ENCODE measurements at places on chromosomes 3 and 15.
A peak's percentile ranks its signal among the peaks of the same experiment; 100 is the strongest.

DNA sequence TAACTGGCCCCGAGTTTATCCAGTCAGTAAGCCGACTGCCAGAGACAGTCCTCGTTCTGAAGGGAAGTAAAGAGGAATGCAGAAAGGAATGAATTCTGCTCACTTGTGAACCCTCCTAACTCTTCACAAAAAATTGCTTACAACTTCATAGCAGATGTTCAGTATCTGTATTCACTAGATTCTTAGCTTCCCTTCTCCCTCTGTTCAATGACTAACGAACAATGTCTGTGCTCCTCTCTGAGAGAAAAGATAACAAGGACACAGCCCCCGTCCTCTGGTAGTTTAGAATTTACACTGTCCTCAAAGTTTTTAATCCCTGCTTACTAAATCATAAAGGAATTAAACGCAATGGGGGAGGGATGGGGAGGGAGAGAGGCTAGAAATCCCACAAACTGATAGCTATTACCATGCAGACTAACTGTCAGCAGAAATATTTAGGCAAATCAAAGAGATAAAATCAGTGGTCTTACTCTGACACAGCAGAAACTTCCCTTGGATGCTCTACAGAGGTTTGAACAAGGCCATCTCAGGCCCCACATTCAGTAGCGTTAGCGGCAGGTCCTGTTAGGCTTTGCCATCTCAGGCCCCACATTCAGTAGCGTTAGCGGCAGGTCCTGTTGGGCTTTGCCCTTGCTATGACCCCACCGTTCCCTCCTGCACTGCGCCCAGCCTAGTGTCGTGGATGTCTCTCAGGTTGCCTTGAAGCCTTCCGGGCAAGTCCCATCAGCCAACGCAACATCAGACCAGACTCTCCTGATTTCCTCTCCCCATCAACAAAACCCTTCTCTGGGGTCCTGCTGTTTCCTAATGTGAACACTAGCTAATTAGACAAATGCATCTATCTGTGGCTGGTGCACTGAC, 23.4 kb downstream of the NRROS start:
- no peak for DNase-seq

DNA sequence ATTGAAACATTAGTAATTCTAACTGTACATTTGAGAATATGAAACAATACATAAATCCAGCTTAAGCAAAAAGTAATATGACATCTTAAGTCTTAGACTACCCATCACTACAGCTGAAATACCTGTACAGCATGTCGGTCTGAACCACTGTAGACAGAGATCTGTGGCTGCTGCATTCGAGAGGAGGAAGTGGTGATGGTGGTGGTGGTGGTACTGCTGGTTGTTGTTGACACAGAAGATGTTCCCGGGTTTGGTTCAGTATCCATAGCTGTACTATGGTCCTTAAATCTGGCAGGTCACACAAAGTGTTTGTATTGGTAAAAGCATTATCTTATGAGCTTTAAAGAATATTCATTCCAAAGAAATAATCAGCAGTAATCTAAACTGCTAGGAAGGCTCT, 2.9 kb downstream of the PHC3 start:
- no peak for DNase-seq

DNA sequence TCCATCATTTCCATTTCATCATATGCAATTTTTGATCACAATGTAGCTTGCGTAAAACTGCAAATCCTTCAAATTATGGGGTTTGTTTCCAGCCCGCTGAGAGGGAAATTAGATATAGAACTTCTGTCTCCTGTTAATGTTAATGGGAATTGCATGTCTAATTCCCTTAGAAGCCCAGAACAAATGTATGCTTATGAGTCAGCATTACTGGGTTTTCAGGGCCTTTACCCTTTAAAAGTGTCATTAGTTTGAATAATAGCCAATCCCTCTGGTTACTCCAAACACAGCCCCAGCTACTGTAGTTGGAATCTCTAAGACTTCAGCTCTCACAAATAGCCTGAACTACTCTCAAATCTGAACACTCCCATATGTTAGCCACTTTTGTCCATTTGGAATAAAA, 439.4 kb downstream of the C3orf38 start:
- no peak for DNase-seq

DNA sequence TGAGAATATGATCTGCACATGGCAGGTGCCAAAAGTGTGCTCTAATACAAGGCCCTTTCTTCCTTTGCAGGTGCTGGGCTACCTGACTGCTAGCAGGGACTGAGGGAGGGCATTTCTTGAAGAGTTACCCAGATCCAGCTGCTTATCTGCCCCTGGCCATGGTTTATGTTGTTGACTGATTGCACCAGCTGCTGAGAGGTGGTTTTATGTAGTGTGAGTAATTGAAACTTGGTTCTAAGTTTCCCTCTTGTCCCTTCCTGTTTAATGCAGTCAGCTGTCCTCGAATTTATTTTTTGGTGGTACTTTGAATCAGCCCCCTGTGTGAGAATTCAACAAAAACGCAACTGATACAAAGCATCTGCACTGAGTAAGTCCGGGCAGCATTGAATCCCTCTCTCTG, 288.3 kb upstream of the C2CD4B start:
- DNase-seq = no peak

GRCh38 chr3:139430493-139430892, 41.0 kb upstream of the COPB2 start:
- DNase-seq = no peak

DNA sequence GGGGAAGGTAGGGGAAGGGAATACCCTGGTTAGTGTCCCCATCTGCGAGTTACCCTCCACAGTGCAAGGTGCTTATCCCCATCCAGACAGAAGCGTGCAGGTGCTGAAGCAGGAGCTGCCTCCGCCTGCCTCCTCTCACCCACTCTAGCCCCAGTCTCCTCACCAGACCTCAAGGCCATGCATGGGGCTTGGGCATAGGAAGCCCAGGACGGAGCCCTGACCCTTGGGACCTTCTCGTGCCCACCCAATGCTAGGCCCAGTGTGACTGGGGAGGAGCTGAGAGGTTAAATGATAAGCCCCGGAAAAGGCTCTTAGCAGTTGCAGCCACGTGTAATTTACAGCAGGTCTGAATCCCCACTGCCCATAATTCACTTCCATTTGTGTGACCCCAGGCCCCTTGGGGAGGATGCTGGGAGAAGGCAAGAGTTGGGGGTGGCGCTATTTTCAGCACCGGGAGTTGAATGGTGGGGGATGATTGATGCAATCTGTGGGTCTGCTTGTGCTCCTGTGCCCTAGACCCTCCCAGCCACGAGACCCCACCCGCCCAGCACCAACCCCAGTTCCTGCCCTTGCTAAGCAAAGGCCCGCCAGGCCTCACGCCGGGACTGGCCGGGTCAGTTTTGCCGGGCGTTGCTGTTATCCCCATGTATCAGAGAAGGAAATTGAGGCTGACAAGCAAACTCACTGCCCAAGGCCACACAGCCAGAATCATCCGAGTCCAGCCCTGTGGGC, 14.5 kb upstream of the PLXND1 start:
- no peak for DNase-seq

- DNase-seq = no peak
Observed at GRCh38 chr3:115758076-115758763, 134.9 kb downstream of the GAP43 start.

GRCh38 chr15:41734079-41734478, 40.2 kb upstream of the MAPKBP1 start:
- no peak for DNase-seq

DNA sequence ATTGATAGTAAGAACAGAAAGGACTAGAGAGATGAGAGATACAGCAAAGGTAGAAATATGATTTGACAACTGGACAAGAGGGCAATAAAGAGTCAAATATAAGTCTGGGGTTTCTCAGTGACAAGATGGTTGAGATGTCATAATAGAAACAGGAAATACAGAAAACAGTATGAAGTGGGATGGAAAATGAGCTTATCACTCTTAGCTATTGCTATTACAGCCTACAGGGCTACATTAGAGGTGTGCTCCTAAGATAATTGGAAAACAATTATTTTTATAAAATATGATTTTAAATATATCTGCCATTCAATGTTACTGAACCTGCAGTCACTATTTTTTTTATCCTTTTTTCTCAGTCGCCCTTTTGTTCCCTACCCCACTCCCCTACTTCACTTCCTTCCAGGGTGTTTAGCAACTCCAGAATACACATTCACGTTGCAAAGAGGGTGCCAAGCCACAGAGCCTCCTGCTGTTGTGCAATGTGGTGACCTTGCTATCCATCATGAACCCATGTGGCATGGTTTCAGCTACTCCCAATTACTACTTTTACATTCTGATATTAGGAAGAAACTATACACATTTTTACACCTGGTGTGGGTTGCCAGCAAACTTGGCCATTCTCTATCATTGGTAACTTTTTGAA, 6.0 kb downstream of the NRG4 start:
- DNase-seq = peak; percentile 50

DNA sequence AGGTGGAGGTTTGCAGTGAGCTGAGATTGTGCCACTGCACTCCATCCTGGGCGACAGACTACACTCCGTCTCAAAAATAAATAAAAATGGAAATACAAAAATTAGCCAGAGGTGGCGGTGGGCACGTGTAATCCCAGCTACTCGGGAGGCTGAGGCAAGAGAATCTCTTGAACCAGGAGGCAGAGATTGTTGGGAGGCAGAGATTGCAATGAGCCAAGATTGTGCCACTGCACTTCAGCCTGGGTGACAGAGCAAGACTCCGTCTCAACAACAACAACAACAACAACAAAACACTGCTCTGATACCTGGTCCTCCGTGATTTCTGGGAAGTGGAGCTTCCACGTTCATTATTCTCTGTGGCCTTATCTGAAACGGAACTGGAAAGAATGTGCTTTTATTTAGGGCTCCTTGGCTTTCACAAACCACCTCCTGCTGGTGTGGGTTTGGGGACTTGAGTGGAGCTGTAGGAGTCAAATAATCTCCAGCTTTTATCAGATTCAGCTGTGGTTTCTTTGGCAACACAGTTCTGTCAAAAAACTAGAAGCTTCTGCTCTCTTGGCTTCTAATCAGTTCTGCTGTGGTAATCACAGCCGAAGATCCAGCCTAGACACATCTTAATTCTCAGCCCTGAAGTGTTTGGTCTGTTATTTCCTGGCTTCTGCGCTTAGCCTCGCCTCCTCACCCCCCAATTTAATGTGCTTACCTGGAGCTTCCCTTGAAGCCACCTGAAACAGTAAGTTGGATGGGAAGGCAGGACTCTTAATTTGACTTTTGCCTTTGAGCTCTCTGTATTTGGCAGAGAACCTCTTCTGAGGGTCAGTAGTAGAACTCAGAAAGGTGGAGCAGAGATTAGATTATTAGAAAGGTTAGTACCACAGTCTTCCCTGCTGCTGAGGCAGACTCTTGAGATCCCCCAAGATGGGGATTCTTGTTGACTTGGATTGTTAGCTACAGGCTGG, 21.4 kb downstream of the IRAK2 start:
- DNase-seq = no peak

DNA sequence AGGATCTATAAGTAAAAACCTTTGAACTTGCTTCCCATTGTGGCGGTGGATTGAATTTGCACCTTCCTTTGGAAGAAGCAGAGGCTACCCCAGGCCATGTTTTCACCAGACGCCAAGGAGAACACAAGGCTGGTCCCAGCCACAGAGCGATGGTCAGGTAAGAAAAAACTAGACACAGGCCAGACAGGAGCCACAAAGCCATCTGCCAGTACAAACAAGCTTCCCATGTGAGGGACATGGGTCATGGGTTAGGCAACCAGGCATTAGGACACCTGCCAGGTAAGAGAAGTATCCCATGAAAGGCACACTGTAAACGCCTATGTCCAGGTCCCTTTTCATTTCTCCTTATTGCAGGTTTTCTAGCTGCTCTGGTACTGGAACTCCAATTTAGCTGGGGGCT, 190.2 kb downstream of the KLF13 start:
- no peak for DNase-seq

DNA sequence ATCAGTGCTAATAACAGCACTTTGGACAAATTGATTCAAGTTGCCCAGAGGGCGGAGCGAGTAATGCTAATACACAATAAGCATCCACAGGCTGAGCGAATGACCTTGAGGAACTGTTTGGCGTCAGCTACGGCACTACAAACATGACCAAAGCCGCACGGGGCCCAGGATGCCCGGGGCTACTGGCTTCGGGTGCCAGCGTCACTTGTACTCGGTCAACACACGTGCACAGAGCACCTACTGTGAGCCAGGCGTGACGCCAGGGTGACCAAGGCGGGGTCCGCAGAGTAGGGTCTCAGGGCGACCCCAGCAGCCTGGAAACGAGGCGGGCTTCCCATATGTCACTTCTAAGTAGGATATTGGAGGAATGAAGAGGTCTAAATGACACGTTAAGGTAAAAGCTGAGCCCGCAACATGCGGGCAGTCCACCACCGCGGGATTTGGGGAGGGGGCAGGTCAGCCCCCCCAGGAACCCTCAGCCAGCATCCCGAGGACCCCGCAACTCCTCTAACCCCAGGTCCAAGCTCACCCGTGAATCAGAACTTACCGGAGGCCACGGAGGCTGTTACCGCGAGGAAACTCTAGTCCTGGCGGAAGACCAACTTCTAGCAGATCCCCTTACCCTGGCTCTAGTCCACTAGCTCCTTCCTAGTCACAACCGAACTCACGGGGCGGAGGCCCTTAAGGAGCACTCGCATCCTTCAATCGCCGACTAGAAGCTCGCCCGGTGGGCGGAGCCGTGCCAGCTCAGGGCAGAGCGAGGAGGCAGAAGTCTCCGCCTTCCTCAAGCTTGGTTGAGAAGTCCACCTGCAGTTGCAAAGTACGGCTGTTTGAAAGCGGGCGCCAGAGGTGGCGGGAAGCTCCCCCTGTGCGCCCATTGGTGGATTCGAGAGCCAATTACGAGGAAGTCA, at the start of gene CEP152:
Gene CEP152, minus strand, starts transcription at position 656 of the 911 bp plus-strand sequence. CDS start 5,420 bp downstream, outside the sequence.
- DNase-seq = peak; percentile 97

DNA sequence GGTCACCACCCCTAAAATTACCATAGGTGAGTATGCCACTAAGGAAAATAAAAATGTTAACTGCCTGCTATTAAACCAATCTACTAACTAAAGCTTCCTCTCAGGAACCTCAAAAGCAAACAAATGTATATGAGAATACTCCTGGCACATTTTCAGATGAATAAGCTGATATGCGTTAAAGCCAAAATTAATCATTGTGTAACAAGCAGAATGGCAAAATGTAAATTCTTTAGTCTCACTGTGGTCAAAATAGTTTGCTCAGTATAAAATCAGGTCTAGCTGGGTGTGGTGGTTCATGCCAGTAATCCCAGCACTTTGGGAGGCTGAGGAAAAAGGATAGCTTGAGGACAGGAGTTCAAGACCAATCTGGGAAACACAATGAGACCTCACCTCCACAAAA, 53.6 kb downstream of the SUMF1 start:
- DNase-seq = no peak

DNA sequence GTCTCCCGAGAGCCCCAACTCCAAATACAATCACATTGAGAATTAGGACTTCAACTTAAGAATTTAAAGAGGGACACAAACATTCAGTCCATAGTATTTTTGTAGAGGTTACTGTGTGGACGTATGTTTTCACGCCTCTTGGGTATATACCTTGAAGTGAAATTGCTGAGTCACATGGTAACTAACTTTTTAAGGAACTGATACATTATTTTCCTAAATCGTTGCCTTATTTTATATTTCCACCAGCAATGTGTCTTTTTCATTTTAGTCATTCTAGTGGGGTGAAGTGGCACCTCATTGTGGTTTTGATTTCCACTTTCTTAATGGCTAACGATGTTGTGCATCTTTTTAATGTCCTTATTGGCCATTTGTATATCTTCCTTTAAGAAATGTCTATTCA, 11.8 kb downstream of the PARP15 start:
- no peak for DNase-seq

- no peak for DNase-seq
Observed at GRCh38 chr3:39029556-39029955, 22.2 kb downstream of the SCN11A start.

GRCh38 chr3:13475871-13476590, 4.1 kb upstream of the HDAC11 start:
- no peak for DNase-seq

All from Right ventricle myocardium superior (tissue), 1 donor.